A549 treated with Mapracorat at 1 μM for 4 hours (cell line): ENCODE measurements at places on chromosomes 1 and 21. TPM values are rescaled to one million over a fixed set of nuclear protein-coding genes. Genes with fewer than 3 reads are reported as not detected.

ATAD3C gene
- total RNA-seq, result not detected in 5 replicates

RGS1 gene
- not detected in 5 replicates for total RNA-seq

FAM167B gene
- total RNA-seq, result 0.40 to 0.70 TPM (median 0.58 TPM) in 5 replicates

NBPF10 gene
- total RNA-seq, result 0.75 to 0.98 TPM (median 0.95 TPM) in 5 replicates

TMEM200B gene
- 0.06 to 0.14 TPM (median 0.12 TPM) in 3 of 5 replicates, not detected in the others for total RNA-seq
